ENCODE measurements at places on chromosomes 3 and 15.

GRCh38 chr15:84981711-84982300 is at the start of gene PDE8A:
Gene PDE8A, plus strand, starts transcription at chr15:84981856. Its CDS starts 307 bp downstream, at chr15:84982163.
- DNase-seq, result no peak

- no peak for DNase-seq
Measured at GRCh38 chr3:184679056-184679816, 32.6 kb downstream of the MAGEF1 start.

DNA sequence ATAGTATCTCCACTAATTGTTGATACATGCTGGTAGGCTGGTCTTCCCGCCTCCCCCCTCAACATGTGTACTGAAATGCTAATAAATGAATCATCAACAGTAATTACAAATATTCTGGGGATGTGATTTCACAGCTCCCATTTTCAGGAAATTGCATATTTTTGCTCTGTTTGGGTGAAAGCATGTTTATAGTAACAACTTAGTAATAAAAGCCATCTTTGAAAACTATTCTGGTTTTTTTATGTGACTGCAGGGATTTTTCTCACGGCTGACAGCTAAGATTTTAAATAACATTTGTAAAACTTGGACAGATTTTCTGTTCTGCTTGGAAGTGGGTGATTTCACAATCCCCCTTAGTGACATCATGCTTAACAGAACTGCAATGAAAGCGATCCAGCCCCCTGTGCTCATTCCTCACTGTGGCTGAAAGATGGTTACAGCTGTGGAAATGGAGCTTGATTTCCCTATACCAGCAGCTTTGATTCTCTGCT is 25.6 kb upstream of the FAM174B start:
- no peak for DNase-seq

GRCh38 chr3:137191951-137192350 is 234.2 kb downstream of the IL20RB start:
- no peak for DNase-seq

DNA sequence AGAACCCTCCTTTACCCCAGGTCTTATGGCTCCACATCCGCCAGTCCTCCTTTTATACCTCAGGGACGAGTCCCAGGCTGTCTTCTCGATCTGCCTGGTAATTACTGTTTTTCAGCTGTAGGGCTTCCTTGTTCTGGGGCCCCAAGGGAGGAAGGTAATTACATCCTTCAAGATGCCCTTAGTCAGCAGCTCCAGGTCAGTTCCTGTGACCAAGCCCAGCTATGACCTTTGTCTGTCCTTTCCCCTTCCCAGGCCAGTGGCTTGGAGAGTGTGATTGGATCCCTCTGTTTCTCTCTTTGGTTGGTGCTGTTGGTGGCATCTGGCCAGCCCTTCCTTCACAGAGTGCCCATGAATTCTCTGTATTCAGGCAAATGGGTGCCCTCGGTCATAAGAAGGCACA is 92.6 kb downstream of the AAGAB start:
- DNase-seq, result no peak

DNA sequence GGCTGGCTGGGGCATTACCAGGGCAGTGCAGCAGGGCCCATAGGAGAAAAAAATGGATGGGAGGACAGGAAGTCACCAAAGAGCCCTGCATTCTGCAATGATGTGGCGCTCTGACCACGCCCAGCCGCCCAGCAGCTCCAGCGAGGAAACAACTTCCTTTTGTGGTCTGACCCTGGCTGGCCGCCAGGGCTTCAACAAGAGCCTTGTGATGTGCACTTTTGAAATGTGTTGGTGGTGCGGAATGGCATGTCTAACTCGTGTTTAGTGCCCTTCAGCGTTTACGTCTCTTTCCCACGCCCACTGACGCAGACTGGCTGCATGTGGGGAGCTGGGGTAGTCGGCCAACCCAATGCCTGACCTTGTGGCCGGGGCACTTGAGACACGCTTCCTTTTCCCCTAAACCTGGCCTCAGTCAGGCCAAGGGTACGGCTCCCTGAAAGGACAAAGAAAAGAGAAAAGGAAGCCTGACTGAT is 81.9 kb upstream of the CTNNB1 start:
- peak; percentile 79 for DNase-seq

GRCh38 chr3:178194539-178194938 is 341.7 kb upstream of the KCNMB2 start:
- DNase-seq, result no peak

GRCh38 chr15:37903919-37904625 is 30.4 kb upstream of the TMCO5A start:
- no peak for DNase-seq

DNA sequence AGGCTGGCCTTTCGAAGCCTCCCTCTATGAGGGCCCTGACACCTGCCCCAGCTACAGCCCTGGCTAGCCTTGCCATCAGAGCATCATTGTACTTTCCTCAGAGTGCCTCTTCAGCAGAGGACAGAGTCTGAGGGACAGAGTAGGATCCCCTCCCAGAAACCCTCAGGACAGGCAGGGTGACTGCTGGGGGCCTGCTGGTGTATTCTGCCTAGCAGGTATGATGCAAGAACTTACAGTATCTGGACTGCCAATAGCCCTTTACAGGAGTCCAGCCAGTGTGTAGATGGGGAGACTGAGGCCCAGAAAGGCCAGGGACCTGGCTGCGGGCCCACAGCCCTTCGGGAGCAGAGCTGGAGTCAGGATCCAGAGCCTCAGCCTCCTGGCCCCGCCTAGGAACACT is 19.1 kb downstream of the DUSP7 start:
- no peak for DNase-seq

- DNase-seq, result no peak
Measured at GRCh38 chr3:137768361-137769321, 4.5 kb downstream of the SOX14 start.

GRCh38 chr3:141243271-141243707 is 11.7 kb downstream of the PXYLP1 start:
- peak; percentile 85 for DNase-seq

DNA sequence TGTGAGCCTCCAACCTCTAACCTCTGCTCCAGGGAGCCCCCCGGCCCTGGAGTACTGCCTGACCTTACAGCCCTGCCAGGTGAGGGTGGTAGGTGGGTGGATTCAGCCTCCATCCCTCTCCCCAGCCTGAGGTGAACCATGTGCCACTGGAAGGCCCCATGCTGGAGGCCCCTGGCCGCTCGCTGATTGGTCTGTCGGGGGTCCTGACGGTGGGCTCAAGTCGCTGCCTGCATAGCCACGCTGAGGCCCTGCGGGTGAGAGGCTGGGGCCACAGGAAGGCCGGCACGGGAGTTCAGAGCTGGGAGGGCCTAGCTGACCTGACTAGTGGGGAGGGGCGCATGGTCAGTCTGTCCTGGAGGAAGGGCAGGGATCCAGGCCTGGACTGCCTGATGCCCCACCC is 19.1 kb downstream of the NT5DC2 start:
- no peak for DNase-seq

GRCh38 chr3:148631124-148631903 is 66.4 kb upstream of the AGTR1 start:
- no peak for DNase-seq

GRCh38 chr3:144289057-144289456 is 317.4 kb downstream of the DIPK2A start:
- no peak for DNase-seq

GRCh38 chr3:42544492-42545283 is 37.1 kb downstream of the SEC22C start:
- DNase-seq, result no peak

DNA sequence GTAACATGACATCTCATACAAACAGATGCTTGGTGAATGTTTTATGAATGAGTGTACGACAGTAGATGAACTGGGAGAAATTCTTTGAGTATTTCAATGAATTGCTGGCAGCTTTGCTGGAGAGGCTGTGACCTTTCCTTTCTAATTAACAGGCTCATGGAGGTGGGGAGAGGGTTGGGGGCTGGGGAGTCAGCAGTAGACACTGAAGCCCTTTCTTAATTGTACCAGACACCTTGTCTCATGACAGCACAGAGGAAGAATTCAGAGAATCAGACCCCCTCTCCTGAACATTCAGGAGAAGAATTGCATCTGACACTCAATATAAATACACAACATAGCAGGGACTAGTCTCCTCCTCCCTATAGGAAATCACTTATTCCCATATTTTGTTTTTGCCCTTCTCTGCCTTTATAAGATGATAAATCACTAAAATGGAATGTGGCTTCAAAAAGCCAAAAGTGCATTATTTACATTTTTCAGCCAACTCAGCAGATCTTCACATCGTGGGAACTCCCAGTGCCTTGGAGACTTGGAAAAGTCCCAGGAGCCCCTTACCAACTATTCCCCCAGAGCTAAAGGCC is 66.2 kb upstream of the TPM1 start:
- DNase-seq, result no peak

DNA sequence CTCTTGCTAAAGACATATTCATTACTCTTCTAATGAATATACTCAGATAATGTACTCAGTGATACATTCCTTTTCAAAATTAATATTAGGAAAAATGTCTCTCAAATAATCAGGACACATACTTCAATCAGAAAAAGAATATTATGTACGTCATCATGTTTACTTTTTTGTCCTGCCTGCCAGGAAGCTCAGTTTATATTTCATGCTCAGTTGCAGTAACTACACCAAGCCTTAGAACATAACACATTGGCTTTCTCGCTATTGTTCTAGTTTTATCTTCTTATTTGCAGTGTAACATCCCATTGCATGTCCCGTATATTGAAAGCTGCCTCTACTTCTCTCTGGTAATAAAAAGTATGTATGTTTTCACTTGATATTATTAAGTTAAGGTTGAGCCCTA is 181.5 kb upstream of the LPP start:
- DNase-seq, result no peak

DNA sequence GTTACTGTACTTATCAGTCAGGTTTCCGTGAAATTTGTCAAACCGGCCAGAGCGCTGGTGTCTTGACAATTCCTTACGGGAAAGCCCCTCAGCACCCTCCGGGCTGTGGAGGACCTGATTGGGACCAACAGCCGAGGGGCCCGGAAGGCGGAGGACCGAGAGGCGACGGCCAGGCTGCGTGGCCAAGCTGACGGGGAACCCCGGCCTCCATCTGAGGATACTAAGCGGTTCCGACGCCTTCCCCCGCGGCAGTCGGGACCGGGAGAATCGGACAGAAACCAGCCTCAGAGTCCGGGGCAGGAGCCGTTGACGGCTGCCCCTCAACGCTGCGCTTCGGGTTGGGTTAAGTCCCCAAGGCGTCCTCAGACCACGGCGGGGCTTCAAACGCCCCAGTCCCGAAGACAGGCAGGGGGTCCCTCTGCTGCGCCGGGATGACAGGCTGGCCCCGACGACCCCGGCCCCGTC is 499 bp downstream of the ALDH1A2 start:
- DNase-seq, result no peak

- DNase-seq, result no peak
Measured at GRCh38 chr3:71564361-71564760, 19.2 kb downstream of the FOXP1 start.

DNA sequence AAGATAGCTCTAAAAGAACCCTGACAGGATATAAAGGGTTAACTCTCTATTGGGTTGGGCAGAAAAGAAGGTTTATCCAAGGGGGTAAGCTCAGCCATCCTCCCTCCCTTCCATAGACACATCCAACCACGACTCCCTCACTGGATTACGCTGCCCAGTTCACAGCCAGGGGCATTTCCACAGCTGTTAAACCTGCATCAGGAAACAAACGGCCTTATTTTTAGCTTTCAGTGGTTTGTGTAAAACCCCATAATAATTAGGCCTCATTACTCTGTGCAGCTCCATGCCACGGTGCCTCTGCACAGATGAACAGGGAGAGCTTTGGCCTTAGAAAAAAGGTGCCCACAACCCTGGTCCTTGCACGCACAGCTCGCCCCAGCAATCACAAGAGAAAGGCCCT is 110.6 kb downstream of the GABRB3 start:
- DNase-seq, result no peak

- no peak for DNase-seq
Measured at GRCh38 chr3:188198001-188198400, 44.0 kb downstream of the LPP start.

DNA sequence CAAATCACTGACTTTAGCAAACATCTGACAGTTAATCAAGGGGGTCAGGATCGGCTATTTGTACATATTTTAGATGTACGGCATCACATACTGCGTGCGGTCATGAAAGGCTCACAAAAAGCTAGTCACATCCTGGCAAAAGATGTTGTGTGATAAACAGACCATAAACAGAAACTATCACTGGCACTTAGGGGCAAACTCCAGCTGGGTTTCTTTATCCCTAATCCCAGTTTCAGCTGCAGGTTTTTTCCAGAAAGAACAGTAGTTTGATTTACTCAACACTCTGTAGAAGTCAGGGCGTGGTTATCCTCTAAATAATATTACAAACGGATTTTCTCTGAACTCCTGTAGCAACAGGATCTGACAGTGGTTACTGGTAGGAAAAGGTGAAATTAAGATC is 112.4 kb upstream of the BHLHE40 start:
- no peak for DNase-seq

GRCh38 chr3:124117486-124117885 is 125.6 kb upstream of the ROPN1 start:
- DNase-seq, result peak; percentile 82

DNA sequence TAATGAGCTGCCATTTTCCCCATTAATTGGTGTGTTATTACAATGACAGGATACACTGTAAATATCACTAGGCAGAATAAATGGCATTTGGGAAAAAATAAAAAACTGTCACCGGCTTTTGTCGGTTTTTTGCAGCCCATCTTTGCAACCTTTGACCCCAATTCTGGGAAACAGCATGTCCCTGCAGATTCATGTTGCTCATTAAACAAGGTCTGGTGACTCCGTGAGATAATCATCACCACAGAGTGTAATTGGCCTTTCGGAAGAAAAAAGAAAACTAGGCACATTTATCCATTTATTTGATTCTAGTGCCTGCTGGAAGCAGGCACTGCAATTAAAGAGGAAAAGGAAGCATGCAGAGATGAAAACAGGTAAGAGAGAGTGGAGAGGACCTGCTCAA is 64.5 kb downstream of the TRAT1 start:
- no peak for DNase-seq

DNA sequence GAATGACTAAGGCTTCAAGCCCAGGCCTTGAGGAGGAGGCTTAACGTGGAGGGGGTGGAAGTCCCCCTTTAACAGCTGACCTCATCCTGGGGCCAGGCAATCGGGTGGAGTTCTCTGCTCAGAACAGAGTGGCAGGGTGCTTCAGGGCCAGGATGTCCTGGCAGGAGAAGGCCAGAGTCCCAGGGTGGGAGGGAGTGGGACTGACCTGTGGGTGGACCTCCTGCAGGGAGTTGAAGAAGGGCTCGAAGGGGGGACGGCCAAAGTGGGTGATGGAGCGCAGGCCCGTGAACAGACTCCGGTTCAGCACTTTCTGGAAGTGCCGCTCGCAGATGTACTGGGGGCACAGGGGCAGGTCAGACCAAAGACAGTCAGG is 19.6 kb downstream of the DUOX2 start:
- no peak for DNase-seq

DNA sequence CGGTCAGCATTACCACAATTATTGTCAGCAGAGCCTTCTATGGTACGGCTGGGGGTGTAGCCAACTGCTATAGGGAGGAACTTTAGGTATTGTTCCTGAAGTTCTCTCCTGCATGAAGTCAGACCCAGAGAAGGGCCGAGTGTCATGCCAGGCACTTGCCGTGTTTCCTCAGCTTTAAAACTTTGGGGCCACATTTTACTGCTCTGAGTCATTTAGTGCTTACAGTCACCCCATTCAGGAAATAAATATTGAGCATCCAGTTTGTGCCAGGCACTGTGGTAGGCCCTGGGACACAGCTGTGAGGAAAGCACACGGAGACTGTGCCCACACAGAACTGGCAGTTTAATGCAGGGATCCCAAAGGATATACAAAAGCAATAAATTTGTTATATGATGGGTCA is 54.5 kb upstream of the APEH start:
- DNase-seq, result no peak
